NCI-H2171 (cell line): ENCODE measurements at places on chromosomes 1 and 21.

GRCh38 chr1:172417557-172417956 is 2.9 kb upstream of the C1orf105 start:
- DNase-seq, result no peak

DNA sequence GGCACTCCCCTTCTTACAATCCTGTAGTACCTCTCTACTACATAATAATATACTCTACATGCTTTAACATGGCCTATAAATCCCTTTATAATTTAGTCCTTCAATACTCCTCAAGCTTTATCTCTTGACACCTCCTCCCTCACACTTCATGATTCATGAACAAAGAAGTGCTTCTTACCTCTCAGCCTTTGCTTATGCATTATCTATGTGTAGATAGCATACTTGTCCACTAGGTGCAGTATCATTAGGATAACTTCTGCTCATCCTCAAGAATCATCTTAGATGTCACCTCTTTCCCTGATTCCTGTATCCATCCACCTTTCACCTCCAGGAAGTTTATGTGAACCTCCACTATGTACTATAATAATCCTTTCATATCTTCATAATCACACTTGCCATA is 74.4 kb downstream of the COL24A1 start:
- no peak for DNase-seq

GRCh38 chr1:20090641-20091040 is 20.6 kb downstream of the PLA2G5 start:
- DNase-seq, result no peak

DNA sequence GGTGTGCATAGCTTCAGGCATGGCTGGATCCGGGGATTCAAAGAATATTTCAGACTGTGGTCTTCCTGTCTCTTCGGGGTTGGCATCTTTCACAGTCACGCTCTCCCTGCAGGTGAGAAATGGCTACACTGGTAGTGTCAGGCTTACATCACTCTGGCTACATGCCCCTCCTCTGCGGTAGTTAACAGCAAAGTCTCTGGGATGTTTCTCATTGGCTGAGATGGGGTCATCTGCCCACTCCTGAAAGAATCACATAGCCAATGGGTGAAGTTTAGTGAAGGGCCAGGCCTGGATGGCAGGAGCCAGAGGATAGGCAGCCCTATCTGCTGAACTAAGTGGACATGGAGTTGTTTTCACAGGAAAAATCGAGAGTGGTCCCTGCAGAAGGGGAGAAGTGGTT is 356.5 kb downstream of the MATN1 start:
- no peak for DNase-seq

GRCh38 chr1:102853136-102853535 is 255.2 kb downstream of the COL11A1 start:
- DNase-seq, result no peak

DNA sequence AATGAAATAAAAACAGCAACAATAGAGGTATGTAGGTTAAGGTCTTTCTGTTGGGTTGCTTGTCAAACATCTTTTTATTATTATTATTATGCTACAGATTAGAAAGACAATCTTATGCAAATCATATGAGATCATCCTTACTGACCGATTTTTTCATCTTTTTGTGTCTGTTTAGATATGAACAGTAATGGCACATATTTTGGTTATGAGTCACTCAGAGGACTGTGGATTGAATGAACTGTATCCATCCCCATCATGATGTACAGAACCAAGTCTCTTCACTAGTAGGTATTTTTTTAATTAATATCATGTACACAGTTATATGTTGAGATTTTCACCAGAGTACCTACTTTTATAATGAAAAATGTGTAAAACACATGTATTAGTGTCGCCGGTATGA is 159.1 kb downstream of the CHRM3 start:
- DNase-seq, result no peak

GRCh38 chr1:227396539-227397353 is 78.5 kb upstream of the CDC42BPA start:
- no peak for DNase-seq

GRCh38 chr1:17992800-17993199 is 114.8 kb upstream of the IGSF21 start:
- no peak for DNase-seq

DNA sequence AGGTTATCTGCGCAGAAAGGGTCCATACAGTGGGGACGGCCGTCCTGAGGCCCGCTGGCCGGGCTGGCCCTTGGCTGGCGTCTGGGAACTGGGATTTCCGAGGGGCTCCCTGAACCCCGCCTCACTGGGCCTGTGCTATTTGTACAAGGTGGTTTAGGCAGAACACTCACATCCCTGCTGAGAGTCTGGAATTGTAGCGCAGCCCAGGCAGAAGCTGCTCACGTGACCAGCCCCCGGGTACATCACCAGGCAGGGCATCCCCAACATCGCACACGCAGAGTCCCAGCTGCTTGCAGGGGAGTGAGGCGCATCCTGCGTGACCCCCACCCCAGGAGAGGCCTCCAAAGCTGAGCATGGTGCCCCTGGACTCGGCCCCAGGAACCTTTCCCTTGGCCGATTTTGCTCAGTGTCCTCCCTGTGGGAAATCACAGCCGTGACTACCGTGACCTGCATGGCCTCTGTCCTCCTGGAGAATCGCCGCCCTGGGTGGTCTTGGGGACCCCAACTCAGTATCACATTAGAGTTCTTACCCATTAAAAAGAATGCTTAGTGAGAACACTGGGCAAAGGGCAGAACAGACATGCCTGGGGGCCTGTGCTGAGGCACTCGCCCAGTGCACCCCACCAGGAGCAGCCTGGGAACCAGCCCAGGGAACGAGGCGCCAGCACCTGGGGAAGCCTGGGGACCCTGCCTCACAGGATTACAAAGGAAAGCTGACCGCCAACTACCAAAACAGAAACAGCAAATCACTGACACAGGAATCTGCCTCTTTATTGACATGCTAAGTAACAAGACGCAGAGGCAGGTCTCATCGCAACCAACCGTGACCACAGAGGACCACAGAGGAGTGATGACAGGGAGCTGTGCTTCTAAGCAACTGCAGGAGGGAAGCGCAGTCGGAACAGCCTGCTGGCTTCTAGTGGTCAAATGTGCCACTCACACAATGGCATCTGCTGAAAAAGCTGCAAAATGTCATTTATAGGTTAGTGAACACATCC is 33.5 kb downstream of the UBE2G2 start:
- DNase-seq, result no peak

DNA sequence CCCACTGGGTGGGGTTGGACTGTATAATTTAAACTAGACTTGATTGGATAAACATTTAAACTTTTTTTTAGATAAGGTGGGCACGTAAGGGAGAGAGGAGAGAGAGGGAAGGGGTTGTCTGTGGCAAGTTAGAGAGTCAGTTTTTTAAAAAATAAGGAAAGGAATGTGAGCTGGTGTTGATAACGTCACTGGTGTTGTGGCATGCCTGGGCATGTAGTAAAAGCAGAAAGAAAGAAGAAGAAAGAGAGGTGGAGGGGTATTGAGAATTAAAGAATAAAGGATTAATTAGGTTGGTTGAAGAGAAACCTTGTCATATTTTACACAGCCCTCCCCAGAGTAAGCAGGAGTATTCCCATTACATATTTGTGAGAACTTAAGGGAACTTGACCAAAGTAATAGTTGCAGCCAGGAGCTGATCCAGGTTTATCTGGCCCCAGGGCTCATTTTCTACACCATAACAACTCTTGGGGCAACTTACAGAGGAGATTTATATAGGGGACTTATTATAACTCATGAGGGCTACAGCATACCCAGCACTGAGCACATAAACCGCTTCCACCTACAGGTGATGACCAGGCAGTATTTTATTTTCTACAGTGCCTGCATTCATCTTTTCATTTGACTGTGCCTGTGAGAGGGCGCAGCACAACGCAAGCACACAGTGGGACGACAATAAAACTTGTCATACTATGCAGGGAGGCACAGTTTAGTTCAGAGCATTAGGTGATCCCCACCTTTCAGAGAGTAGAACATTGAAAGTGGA is 70.2 kb downstream of the CCDC30 start:
- no peak for DNase-seq

DNA sequence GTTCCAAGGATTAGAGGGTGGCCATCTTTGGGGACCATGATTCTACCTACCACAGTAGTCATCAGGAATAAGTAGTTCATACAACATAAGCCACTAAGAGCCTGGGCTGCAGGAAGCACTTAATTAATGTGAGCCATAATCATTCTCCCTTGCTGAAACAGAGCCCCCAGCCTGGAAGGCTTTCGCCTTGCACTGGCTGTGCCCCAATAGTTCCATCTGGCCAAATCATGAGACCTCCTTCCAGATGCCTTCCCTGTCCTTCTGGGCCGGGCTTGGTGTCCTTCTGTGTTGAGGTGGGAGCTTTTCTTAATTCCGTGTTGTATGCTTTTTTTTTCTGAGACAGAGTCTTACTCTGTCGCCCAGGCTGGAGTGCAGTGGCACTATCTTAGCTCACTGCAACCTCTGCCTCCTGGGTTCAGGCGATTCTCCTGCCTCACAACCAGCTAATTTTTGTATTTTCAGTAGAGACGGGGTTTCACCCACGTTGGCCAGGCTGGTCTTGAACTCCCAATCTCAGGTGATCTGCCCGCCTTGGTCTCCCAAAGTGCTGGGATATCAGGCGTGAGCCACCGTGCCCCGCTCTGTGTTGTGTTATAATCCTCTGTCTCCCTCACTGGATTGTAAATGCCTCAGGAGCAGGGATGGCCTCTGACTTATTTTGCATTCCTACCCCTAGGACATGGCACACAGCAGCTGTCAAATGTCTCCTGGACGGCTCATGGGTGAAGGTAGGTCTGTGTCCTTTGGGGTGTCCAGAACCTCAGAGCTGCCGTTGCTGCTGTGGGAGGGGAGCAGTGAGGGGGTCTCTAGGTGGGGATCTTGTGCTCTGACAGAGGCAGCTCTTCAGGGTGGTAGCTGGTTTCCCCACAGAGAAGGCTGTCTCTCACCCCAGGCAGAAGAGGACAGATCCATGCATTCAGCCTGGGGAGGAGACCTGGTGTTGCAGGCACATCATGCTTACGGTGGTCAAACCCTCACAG is 10.1 kb downstream of the GNG4 start:
- no peak for DNase-seq

GRCh38 chr1:182170891-182171461 is 109.5 kb upstream of the ZNF648 start:
- DNase-seq, result no peak

DNA sequence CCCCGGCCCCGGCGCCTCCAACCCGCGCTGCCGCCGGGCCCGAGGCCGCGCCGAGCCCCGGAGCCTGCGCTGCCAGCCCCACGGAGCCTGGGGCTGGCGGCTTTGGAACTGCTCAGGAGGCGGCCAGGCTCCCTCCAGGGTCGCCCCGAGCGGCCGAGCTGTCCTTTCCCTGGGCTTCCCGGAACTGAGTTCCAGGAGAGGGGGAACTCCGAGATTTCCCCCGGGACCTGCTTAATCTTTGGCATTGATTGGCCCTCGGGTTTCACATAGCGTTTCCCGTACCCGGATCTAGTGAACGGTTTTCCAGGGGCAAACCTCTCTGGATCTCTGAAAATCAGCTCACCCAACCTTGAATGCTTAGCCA is 504 bp downstream of the H6PD start:
- DNase-seq, result peak; percentile 76

DNA sequence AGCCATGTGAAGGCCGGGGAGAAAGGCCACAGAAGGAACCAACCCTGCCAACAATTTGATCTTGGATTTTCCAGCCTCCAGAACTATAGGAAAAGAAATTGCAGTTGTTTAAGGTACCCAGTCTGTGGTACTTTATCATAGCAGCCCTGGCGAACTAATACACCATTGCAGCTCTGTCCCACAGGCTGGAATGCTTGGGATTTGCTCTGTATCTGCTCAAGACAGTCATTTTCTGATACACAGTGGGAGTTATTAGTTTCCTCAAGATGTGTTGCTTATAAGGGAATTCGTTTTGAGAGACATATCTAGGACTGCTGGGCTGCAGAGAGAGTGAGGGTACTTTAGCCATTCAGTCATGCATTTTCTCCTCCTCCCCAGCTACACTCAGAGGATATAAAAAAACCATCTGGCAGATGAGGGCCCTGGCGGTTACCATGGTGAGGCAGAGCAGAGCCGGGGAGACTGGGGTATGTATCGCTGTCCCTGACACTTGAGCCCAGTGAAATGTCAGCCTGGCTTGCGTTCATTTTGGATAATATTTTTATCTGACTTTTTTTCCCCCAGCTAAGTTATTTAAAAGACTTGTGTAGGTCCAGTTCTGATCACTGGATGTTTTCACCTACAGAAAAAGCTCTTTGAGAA is 104.6 kb downstream of the DIRAS3 start:
- DNase-seq, result peak; percentile 81

- DNase-seq, result no peak
These were observed 36.0 kb downstream of the ELK4 start for GRCh38 chr1:205595861-205596260.

DNA sequence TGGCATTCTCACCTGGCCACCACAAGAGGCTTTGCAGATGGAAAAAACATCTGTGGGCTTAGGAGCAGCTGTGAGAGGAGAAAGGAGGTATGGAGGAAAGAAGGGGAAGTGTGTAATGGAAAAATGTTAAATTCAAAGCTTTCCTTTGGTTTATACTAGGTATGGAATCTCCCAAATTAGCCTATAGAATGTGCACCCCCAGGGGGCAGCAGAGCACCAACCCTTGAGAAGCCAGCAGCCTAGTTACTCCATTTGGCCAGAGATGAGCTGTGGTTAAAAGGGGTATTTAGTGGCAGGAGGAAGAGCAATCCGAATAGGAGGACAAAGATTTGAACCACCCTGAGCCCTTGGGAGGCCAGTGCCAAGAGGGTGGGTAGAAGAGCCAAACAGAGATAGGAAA is 97.5 kb upstream of the CTTNBP2NL start:
- peak; percentile 18 for DNase-seq

DNA sequence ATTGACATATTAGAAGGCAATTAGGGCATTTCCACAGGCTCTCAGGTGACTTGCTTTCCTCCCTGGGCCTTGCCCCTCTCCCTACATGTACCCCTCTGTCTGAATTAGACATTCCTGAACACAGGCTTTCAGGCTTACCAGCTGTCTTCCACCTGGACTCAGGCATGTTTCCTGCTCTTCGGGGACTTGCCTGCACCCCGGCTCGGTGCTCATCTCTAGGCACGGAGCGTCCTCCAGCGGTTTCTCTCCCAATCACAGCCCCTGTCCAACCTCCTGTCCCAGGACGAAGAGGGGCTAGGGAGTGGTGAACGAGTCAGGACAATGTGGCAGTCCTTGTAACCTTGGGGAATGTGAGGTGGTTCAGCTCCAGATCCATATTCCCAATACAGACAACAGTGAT is 4.2 kb downstream of the PROK1 start:
- no peak for DNase-seq

- no peak for DNase-seq
These were observed at the start of gene TNFRSF1B for GRCh38 chr1:12166834-12167492. TSS of gene TNFRSF1B (plus strand) at chr1:12166991. CDS start at chr1:12167092, 101 bp downstream.

GRCh38 chr1:218945050-218945449 is 228.6 kb upstream of the LYPLAL1 start:
- DNase-seq, result no peak

GRCh38 chr1:32759521-32759981 is 57.0 kb upstream of the SYNC start:
- DNase-seq, result no peak

- no peak for DNase-seq
These were observed 673.3 kb downstream of the BRINP3 start for GRCh38 chr1:189804352-189804751.
